T-helper 2 cell treated with Interferon-gamma antibody and Interleukin-4, amounts not matched to agents 5 μg/mL and 100 μg/mL, for 36 hours (primary cell): ENCODE measurements at places on chromosomes 5 and 9.

DNA sequence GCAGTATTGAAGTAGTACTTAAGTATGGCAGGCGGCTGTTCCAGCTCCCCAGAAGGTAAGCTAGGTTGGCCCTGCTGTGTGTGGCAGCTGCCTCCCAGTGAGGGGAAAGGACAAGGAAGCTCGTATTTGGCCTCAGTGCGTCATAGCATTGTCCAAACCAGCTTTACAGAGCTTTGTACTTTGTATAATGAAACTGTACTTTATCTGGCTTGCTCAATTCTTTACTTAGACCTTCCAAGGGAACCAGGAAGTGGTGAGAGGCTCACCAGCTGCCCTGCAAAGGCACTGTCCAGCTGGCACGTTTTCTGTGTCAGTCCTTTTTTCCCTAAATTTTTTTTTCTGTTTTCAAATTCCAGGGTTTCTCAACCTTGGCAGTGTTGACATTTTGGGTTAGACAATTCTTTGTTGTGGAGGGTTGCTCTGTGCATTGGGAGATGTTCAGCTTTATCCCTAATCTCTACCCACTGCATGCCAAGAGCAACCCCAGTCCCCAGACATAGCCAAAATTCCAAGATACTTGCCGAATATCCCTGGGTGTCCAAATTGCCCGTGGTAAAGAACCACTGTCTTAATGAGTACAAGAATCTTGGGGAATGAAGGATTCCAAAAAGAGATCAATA lies 474.5 kb downstream of the LRRC70 start:
- DNase-seq, result no peak

DNA sequence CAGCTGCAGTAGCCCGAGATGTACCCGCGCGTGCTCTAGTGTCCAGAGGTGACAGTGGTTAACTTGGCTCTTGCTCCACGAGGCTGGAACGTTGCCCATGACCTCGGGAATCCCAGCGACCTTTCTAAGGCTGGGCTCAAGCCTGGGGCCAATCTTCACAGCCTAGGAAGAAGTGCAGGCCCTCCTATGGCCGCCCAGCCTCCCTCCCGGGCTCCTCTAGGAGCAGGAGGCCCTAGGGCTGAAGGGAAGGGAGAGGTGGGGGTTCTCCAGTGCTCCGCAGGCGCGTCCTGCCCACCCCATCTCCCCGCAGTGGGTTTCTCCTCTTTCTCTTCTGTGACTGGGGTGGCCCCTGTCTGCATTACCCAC lies 13.3 kb downstream of the NR2F1 start:
- no peak for DNase-seq

- no peak for DNase-seq
These were observed 32.1 kb downstream of the TRMO start for GRCh38 chr9:97889941-97890887.

- no peak for DNase-seq
These were observed 426.4 kb downstream of the DTWD2 start for GRCh38 chr5:118561971-118562370.

DNA sequence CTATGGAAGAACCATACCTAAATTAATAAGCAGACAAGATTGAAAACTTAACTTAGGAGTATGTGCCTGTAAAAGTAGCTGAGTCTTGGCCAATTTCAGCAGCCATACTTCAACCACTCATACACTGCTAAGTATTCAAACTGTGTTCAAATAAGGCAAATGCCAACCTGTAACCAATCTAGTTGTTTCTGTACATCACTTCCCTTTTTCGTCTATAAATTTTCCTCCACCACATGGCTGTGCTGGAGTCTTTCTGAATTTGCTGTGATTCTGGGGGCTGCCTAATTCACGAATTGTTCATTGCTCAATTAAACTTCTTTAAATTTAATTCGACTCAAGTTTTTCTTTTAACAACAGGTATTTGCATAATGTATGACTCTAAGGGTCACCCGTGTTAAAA lies 184.4 kb downstream of the PLK2 start:
- DNase-seq, result no peak
